Stimulated activated CD8-positive, alpha-beta memory T cell treated with anti-CD3 and anti-CD28 coated beads, Interleukin-4, amount 100 ng/mL, for 1 hour (primary cell): ENCODE measurements at places on chromosomes 1 and 21.

GRCh38 chr1:2807036-2807435 lies 5.5 kb upstream of the TTC34 start:
- DNase-seq = no peak

DNA sequence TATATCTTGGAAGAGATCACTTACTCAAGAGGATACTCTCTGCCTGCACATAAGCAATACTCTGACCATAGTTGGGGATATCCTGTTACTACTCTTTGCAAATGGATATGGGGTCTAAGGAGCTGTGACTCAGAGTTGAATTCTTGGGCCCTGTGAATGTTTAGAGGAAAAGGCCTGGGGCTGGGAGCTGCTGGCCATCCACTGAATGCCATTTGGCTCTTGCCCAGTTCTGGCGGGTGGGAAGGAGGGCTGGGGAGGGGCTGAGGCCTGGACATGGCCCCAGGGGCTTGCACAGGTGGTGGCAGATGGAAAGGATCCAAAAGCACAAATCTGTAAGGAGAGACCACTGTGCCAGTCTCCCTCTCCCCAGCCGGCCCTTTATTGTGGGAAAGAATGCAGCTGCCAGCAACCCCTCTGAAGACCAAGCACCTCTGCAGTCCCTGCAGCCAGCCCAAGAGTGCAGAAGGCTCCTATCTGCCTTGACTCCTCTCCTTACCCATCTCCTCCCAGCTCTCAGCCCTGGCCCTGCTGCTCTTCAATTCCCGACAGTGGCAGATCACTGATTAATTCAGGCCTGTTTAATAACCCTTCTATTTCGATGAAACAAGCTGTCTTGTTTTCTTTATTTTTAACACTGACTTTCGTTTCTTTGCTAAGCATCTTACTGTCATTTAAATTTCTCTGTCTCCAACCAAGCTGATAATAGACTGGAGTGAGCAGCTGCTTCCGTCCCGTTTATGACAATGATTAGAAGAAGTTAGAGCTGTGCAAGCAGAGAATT lies 12.1 kb downstream of the PLXNA2 start:
- DNase-seq = no peak

GRCh38 chr1:155050560-155051341 lies at the start of gene ADAM15:
Gene ADAM15, plus strand, starts transcription at chr1:155051316. Its CDS starts 71 bp downstream, at chr1:155051387.
- DNase-seq = peak; percentile 62

- DNase-seq = no peak
These were observed 40.7 kb downstream of the KCNAB2 start for GRCh38 chr1:6086358-6086757.

GRCh38 chr21:33904041-33904440 lies 11.6 kb downstream of the ATP5PO start:
- no peak for DNase-seq

DNA sequence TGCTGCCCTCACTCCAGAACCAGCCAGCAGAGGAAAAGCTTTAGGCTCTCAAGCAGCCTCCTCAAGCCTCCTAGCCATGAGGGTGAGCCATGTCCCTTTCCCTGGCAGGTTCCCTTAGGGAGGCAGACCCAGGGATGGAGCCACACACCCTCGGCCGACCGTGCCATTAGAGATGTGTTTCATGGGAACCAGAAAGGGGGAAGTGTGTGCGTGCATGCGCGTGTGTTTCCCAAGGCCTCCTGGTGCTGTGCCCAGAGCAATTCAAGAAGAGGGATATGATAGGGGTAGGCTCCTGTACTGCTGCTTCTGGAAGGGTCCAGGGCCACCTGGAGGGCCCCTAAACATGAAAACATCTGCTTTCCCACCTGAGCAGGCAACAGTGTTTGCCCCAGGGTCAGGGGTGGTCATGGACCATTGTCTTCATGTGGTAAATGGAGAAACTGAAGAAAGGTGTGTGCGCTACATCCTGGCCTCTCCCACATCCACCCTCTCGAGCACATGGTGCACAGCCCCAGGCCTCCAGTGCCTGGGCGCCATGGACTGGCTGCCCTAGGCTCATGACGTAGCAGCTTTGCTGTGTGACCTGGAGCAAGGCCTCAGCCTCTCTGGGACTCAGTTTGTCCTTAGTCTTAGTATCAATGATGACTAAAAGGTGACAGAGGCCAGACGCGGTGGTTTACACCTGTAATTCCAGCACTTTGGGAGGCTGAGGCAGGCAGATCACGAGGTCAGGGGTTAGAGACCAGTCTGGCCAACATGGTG lies 48.1 kb downstream of the SYF2 start:
- DNase-seq = no peak

DNA sequence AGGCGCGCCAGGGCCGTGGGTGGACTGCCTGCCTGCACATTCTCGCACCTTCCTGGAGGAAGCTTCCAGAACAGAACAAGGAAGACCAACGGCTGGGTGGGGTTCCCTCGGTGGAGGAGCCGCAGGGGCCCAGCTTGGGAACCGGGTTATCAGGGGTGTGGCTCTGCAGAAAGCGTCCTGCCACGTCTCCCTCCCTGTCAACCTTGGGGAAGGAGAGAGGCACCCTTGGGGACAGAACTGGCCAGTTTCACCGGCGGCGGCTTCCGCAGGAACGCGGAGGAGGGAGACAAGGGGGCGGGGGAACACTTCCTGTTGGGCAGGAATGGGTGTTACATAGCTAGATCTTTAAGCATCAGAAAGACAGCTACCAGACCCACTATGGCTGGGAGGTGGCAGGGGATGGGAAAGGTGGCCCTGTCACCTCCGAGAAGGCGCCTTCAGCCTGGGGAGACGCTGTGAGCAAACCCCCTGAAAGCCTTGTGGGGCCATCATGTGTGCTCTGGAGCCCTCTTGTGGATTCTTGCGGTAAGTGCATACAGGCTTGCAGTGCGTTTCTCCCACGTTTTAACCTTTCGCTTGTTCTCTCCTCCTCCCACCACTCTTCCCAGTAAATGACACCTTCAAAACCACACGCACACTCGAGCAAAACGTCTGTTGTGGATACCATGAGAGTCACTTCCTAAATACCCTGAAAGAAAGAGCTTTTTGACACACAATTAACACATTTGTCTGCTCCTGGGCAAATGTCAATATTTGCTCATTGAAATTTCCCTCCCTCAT lies 3.8 kb upstream of the PLEKHA6 start:
- peak; percentile 53 for DNase-seq

DNA sequence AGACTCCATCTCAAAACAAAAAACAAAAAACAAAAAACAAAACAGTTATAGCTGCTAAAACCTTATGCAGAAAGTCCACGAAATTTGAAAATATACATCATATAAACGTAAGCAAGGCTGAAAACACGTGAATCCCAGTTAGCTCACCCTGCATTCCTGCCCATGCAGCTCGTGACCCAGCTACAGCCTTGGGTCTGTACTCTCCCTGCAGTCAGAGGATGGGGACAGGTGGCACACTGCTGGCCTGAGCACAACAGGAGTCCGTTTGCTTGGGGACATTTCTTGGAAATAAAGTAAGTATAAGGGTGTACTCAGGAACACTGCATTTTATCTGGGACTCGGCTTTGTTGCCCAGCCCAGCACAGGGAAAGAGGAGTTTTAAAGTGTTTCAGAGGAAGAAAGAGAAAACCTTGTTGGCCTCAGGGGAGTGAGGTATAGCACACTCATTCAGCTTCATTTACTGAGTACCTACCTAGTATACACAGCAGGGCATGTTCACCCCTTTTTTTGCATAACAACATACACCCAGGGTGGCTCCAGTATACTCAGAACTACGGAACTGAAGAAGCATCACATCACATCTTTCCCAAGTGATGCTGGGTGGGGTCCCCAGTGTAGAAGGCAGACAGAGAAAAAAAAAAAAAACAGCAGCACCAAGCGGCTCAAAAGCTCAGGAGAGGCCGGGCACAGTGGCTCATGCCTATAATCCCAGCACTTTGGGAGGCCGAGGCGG lies 44.1 kb downstream of the CAPZB start:
- no peak for DNase-seq

DNA sequence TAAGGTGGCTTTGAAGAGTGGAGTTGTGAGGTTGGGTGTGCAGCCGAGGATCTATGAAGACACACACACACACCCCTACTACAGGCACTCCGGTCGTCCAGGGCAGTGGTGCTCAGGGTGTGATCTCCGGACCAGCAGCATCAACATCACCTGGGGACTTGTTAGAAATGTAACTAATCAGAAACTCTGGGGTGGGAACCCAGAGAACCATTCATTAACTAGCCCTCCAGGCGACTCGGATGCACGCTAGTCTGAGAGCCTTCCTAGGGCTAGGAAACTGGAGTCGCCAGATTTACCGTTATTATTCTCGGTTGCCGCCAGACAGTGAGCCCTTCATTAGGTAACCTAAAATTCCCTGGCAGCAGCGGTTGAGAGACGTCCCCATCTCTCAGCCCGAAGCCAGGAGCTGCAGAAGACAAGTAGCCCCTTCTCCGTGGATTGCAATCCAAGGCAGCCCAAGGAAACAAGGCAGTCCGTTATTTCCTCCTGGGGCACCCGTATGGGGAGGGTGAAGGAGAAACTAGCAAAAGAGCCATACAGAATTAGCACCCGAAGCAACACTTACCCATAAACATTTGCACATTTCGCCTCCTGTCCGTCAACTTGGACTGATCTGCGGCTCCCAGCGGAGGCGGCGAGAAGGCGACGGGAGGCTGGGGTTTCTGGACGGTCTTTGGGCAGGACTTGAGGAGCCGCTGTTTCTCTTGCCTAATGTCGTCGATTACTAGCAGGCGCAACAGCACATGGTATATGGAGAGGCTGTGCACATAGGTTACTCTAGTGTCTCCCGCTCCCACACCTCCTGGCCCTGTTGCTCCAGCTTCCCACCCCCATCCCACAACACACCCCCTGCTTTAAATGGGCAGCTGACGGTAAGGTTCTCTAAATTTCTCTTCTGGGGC lies 2.9 kb upstream of the CCN1 start:
- DNase-seq = no peak

DNA sequence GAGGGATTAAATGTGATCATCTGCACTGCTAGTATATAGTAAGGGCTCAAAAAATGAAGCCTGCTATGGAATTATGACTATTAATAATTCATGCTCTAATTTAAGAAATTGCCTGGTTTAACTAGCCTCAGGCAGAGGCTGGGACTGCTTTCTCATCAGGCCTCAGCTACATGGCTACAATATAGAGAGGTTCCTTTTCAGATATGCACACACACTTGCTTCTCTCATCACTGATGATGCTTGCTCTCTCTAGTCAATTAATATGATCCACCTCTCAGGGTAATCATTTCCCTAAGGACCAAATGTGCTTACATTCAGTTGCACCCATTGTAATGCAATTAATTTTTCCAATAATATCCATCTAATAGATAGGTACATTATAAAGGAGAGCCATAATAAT lies 324.9 kb upstream of the ST6GALNAC5 start:
- DNase-seq = no peak

- no peak for DNase-seq
These were observed 104.6 kb upstream of the L1TD1 start for GRCh38 chr1:62090016-62090415.

GRCh38 chr1:172404121-172404520 lies 16.4 kb upstream of the C1orf105 start:
- no peak for DNase-seq

DNA sequence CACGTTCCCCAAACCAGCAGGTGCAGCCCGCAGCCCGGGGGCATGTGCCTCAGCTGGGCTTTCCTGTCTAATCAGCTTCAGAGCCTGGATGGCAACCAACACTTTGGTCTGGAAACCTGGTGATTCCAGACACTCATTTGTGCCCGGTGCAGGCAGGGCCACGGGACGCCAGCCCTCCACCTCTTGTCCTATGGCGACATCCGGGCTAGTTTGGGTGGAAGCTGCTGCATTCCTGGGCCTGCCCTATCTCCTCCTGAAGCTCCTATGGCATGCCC lies 111.8 kb downstream of the WDR4 start:
- DNase-seq = no peak

- no peak for DNase-seq
These were observed 131.2 kb downstream of the AKT3 start for GRCh38 chr1:243718893-243719292.

- no peak for DNase-seq
These were observed 200.7 kb downstream of the CHRM3 start for GRCh38 chr1:239587066-239587465.

- no peak for DNase-seq
These were observed 2.1 kb downstream of the TTC39A start for GRCh38 chr1:51328279-51328678.

- no peak for DNase-seq
These were observed 163.6 kb downstream of the RERE start for GRCh38 chr1:8653878-8654277.

DNA sequence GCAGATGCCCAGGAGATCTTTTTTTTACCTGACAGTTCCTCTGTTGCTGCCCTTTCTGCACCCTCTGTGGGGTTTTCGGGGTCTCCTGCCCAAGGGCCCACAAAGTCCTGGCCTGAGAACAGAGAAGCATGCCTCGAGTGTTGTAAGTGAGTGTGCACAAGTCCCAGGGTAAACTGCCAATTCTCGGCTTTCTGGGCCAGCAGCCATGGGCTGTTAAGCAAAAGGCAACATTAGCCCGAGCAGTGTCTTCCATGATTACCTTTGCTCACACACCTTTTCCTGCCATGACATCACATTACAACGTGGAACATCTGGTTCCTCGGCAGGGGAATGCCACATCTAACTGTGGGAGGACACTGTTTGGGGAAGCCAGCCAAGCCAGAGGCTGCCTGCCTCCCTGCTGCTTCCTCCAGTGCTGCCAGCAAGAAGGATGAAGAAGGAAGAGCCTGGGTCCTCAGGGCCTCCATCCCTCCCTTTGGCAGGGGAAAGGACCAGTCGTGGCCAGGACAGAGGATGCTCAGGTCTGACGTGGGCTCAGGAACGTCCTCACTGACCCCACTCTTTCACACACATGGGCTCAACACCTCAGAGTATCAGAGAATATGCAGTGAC lies 485.9 kb downstream of the OMA1 start:
- no peak for DNase-seq

DNA sequence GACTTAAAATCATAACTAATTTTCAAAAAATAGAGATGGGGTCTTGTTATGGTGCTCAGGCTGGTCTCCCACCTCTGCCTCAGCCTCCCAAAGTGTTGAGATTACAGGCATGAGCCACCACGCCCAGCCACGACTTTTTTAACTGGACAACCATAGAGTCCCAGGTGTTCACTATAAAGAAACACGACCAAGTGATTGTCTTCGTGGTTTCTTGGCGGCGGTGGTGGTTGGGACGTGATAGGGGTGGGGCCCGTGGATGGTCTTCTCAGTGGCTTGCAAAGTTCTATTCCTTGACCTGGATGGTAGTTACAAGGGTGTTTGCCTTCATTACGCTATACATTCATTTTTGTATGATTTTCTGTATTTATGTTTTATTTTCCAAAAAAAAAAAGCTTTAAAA lies 34.6 kb upstream of the COX20 start:
- no peak for DNase-seq

GRCh38 chr21:15534450-15534886 lies 195.3 kb upstream of the USP25 start:
- DNase-seq = no peak

GRCh38 chr1:10773376-10773775 lies 23.1 kb downstream of the CASZ1 start:
- DNase-seq = no peak
